Brain pericyte (primary cell): ENCODE measurements at places on chromosomes 6 and 20.

- no peak for DNase-seq
Observed at GRCh38 chr6:149985481-149985937, 21.8 kb downstream of the ULBP1 start.

- DNase-seq: peak; percentile 15
Observed at GRCh38 chr6:131825946-131826345, 18.1 kb downstream of the ENPP1 start.

GRCh38 chr6:34412016-34412415, 13.9 kb downstream of the RPS10 start:
- no peak for DNase-seq

GRCh38 chr6:392441-393390, 1.2 kb downstream of the IRF4 start:
- no peak for DNase-seq

DNA sequence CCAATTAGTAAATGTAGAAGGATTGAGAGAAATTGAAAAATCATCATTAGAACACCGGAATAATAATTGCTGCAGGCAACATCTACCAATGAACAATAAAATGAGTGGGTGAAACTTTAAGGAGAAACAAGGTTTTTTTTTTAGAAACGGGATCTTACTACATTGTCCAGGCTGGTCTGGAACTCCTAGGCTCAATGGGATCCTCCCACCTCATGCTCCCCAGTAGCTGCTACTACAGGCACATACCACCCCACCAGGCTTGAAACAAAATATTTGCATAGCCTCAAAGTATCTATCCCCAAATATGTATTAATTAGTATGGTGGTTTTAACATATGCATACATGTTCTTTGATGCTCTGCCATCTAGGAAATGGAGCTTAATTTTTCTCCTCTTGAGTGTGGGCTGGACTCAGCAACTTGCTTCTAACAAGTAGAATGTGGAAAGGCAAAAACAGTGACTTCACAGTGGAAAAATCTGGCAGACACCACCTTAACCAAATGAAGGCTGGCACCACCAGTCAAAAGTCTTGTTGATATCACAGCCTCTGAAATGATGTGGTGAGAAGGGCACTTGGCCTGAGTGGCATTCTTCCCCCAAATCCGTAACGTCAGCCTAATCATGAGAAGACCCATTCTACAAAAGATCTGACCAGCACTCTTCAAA, 12.1 kb downstream of the NRSN2 start:
- no peak for DNase-seq

DNA sequence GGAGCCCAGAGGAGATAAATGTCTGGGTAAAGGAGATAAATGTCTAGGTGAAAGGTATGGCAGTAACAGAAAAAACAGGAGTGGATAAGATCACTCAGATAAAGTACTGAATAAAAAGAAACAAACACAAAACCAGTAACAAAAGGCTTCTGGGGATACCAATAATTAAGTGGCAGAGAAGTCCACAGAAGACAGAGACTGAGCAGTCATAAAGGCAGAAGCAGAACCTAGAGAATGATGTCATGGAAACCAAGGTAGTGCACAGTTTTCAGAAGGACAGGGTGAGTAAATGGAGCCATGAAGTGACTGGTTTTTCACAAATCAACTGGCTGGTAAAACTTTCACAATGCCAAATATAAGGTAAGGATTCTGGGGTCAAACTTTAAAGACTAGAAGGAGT, 80.9 kb upstream of the PLN start:
- no peak for DNase-seq
